NCI-H1436 (cell line): ENCODE measurements at places on chromosomes 1 and 21.

- DNase-seq = no peak
Observed at GRCh38 chr1:52533713-52534112, 19.2 kb downstream of the TUT4 start.

DNA sequence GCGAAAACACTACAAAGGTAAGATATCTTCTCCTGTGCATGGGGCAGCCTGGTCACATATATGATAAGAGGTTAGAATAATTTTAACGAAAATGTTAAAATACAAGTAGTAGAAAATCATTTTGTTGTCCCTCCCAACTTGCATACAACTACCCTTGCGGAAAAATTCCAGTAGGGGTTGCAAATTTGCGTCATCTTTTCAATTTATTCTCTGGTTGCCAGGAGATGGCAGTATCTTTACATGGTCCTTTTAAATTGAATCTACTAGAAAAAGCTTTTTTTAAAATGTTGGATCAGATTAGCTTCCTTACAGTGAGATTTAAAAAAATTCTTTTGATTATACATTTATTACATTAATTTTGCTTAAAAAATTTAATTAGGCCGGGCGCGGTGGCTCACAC lies 10.9 kb downstream of the S100PBP start:
- no peak for DNase-seq

- DNase-seq = no peak
Observed at GRCh38 chr1:12460911-12461621, 156.9 kb downstream of the DHRS3 start.

- DNase-seq = no peak
Observed at GRCh38 chr1:183552441-183552840, 37.8 kb downstream of the NCF2 start.

DNA sequence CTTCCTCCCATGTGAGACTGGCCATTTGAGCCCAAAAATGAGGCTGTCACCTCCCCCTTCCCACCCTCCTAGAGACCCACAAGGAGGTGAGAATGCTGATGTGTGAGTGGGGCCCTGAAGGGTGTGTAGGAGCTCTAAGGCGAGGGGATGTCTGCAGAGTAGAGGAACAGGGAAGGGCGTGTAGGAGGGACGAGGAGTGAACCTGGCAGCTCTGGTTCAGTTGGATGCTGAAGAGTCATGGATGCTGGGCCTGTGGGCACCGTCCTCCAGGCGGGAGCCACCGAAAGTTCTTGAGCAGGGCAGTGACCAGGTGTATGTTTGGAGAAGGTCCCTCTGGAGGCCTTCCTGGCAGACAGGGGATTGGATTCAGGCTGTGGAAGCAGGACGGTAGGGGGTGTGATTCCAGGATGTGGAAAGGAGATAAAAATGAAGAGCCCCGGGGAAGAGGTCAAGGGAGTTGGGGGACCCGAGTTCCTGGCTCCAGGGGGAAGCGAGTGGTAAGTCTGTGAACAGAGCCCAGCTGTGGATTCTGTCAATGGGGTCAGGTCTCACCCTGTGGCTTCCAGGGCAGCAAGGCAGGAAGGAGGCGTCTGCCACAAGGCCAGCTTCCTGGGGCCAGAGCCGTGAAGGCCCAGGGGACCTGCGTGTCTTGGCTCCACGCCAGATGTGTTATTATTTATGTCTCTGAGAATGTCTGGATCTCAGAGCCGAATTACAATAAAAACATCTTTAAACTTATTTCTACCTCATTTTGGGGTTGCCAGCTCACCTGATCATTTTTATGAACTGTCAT lies 7.9 kb downstream of the SAMD11 start:
- no peak for DNase-seq

GRCh38 chr21:40845441-40845995 lies 1.4 kb downstream of the DSCAM start:
- peak; percentile 22 for DNase-seq

- no peak for DNase-seq
Observed at GRCh38 chr1:58922302-58923089, 138.6 kb upstream of the JUN start.

- no peak for DNase-seq
Observed at GRCh38 chr21:39082656-39083376, 100.4 kb downstream of the PSMG1 start.

- no peak for DNase-seq
Observed at GRCh38 chr1:6116137-6116536, 64.0 kb downstream of the CHD5 start.

- DNase-seq = no peak
Observed at GRCh38 chr1:224914292-224914900, 15.1 kb upstream of the DNAH14 start.

DNA sequence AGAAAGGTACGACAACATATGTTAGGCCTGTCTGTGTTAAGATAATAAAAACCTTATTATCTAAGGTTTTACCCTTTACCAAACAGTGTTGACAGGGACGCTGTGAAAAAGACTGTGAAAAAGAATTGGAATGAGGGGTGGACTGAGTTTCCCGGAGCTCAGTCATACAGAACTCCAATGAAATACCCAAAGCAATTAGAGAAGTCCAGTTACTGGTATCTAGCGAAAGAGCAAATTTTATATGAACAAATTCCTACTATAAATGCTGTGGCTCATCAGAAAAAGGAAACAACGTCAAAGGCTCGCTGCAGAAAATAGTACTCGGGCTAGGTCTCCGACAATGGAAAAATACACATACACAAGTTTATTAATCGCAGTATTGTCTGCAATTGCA lies 708 bp upstream of the RBBP5 start:
- DNase-seq = no peak

DNA sequence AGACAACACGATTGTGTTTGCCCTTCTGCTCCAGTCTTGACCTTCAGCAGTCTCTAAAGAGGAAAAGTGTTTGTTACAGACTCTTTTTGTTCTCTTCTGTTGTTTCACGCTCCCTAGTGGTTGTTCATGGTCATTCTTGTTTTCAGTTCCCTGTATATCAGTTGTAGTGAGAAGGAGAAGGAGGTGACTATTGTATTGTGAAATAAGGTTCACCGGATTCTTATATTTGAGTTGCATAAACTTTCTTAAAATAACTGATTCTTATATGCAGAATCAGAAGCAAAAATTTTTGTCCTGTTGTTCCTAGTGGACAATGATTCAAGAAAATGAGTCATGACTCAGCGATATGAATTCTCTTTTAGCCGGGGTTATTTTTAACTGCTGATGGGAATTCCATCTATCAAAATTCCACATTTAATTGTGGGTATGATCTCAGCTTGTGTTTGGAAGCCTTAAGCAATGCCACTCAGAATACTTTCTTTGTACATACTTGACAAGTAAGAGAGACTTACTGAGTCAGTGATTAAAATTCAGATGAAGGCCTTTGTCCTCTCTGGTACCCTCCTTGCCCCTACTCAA lies 152.2 kb downstream of the CLEC20A start:
- DNase-seq = peak; percentile 4

- DNase-seq = no peak
Observed at GRCh38 chr1:159250638-159251216, 46.1 kb downstream of the ACKR1 start.

DNA sequence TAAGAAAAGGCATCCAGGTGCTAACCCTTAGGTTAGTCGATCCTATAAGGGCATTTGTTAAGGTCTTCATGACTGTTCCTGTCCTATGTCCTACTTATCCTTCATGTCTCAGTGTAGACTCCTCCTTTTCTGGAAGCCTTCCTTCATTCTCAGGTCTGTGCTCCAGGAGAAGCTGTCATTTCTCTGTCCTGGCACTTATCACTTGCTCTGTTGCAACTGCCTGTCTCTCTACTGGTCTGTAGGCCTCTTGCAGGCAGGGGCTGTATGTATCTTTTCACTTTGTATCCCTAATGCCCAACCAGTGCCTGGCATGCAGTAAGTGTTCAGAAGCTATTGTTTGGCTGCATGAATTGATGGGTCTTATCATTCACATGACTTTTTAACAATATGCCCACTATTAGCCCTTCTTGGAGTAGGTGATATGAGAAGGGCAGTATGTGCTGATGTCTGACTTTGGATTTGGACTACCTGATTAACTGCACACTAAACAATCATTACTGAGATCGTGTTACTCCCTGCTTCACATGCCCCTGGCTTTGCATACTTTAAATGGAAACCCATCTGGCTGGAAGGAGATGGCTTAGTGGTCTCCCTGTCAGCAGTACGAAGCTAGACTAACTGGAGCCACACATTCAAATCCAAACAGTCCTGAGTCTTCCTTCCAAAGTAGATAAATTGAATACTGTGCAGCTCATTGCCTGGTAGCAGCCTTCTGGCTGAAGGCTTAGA lies 88.8 kb downstream of the RGL1 start:
- DNase-seq = no peak

- DNase-seq = no peak
Observed at GRCh38 chr1:208759255-208759654, 515.1 kb upstream of the PLXNA2 start.

DNA sequence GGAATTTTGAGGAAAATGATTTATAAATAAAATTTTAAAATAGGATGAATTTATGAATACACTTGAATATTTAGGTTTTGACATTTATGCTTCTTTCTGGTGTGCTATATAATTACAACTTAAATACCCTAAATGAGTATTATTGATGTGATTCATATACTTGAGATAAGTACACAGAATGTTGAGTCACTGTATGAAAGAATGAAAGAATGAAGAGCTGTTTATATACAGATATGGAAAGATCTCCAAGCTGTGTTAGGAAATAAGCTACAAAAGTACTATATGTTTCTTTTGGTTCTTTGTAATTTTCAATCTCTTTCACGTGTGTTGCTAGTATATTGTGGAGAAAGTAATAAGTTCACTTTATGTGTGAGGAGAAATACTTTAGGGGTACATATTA lies 147.2 kb downstream of the RASAL2 start:
- DNase-seq = no peak
